ENCODE measurements at places on chromosomes 5 and 9. TPM values are rescaled to one million over a fixed set of nuclear protein-coding genes. Genes with fewer than 3 reads are reported as not detected.

The PTGES gene
- 6.7 TPM for polyA plus RNA-seq

The C1QTNF3 gene
- 110 TPM for polyA plus RNA-seq

The ENHO gene
- 5.0 TPM for polyA plus RNA-seq

DNA sequence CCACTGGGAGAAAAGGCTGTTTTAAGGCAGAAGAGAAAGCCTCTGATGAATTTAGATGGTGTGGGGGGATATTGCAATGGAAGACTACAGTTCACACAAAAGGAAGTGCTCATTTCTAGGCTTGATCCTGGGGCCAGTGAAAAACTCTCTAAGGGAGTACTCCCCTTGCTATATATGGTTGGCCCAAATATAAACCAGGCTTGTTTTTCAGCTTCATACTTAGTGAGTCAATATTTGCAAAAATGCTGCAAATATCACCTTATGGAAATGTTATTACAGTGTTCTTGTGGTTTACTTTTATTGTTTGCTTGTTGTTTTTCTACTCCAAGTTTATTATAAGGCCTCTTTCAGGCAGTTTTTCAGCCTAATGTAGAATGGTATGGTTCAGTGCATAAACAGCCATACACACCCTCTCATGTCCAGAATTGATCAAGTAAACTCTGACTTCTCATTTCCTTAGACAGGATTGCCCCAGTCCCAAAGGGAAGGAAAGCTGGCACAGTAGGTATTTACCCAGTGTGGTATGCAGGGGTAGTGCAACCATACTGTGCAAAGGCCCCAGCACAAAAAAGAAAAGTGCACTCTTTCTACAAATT, 115.1 kb downstream of the FEM1C start:
- no peak for DNase-seq

DNA sequence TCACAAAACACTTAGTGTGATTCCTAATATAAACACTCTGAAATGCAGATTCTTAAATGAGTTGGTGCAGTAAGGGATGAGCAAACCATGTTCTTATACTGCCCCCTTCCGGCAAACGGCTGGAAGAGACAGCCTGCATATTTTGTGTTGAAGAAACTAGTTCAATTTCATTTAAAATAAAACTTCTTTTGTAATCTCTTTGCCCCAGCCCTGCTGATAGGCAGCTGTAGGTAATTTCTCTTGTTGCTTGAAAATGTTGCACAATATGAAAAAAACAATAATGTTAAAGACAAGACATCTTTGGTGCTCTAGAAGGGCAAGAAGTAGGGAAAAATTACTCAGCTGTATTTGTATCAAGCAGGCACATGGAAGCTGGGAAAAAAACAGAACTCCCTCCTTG, 89.7 kb upstream of the CCNG1 start:
- DNase-seq, result peak; percentile 76

DNA sequence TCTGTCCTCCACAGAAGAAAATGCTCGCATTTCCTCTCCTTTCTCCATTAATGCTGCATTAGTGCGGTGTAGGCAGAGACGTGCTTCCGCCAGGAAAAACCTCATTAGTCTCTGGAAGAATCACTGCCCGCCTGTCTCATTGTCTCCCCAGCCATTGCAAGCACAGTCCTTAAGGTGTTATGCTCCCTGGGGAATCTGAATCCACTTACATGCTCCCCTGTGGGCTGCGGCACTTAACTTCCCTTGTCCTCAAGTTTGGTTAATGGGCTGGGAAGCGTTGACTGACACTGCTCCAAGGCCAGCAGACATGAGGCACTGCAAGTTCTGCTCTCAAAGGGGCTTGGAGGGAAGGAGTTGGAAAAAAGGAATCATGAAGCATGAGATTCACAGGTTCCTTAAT, 41.6 kb downstream of the TARS1 start:
- no peak for DNase-seq

GRCh38 chr5:14716755-14717752, 52.5 kb downstream of the OTULIN start:
- DNase-seq, result no peak

- DNase-seq, result peak; percentile 45
Measured at GRCh38 chr5:166845044-166845443, 1446.4 kb upstream of the WWC1 start.

Data from muscle of leg (tissue), 16 donors.